Lower lobe of right lung (tissue), 2 donors: ENCODE measurements at places on chromosomes 12 and 14.
A peak's percentile ranks its signal among the peaks of the same experiment; 100 is the strongest.

GRCh38 chr12:84891106-84891838 is 21.3 kb downstream of the SLC6A15 start:
- DNase-seq, result no peak

GRCh38 chr14:97977651-97978261 is 1180.6 kb downstream of the VRK1 start:
- peak; percentile 82 for DNase-seq

GRCh38 chr14:85534458-85535293 is 4.7 kb downstream of the FLRT2 start:
- no peak for DNase-seq

DNA sequence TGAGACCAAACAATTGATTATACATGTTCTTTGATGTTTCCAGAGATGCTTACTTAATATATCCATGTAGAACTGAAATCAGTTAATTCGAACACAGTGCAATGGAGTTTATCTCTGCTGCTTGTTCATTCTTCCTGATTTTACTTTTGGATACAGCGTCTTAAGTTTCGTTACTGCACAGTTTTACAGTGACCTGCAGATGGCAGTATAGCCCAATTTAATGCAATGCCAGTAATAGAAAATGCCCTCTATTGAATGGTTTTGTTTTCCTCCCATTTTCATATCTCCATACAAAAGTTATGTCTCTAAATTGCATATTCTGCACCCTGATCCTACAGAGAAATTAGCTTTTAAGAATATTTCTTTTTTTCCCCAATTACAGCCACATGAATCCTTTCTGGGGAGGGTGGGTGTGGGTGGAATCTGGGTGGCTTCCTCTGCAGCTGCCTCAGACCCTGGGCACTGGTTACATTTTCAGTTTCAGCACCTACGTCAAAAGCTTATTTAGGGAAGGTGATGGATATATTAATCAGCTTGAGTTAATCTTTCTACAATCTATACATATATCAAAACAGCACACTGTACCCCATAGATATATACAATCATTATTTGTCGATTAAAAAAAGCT is 101.1 kb upstream of the DCD start:
- DNase-seq, result no peak
